Thymus (tissue), 14 donors: ENCODE measurements at places on chromosomes 16 and 17.

GRCh38 chr16:30700491-30700890 is 1.5 kb downstream of the SRCAP start:
- DNase-seq, result no peak

DNA sequence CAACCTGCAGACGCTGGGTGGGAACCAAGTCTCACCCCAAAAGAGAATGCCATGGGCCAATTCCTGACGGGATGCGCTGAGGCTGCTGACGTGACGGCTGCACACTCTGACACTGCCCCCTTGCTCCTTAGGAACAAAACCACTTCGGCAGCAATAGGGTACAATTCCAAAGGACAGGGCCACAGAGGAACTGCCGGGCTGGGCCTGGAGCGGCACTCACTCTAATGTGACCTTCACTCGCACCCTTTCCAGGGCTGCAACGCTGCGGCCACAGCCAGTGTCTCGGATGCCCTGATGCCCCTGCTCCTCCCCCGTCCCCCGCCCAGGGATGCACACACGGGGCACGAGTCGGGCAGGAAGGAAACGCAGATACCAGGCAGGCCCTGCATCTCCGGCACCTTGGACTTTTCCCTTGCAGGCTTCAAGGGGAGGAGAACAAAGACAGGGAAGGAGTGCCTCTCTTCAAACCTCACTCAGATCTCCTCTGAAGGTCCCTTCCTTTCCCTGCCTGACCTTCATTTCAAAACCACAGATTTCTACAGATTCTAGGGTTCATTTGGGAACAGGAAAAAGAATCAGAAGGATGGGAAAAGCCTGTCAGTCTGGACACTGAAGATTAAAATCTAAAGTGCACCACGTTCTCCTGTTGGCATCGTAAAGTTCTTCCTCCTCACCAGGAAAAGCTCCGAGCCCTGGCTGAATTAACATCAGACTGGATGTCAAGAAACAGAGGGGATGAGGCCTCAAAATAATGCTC is 2.3 kb downstream of the PITPNA start:
- no peak for DNase-seq

- no peak for DNase-seq
Measured at GRCh38 chr17:57953705-57954396, 1.4 kb downstream of the CUEDC1 start.

- no peak for DNase-seq
Measured at GRCh38 chr16:55130911-55131310, 193.1 kb upstream of the IRX6 start.

GRCh38 chr16:54355251-54355650 is 68.7 kb upstream of the IRX3 start:
- DNase-seq, result no peak
